ENCODE measurements at places on chromosomes 12 and 14. TPM values are rescaled to one million over a fixed set of nuclear protein-coding genes. Genes with fewer than 3 reads are reported as not detected.

DACT1 gene
- 1.3 TPM for total RNA-seq

DAO gene
- total RNA-seq = 3.8 TPM

GRCh38 chr14:85572845-85573244 lies 42.9 kb downstream of the FLRT2 start:
- DNase-seq = no peak

GRCh38 chr14:95659990-95660385 lies 26.2 kb upstream of the TCL1B start:
- DNase-seq = no peak

KRT85 gene
- total RNA-seq = not detected

DNA sequence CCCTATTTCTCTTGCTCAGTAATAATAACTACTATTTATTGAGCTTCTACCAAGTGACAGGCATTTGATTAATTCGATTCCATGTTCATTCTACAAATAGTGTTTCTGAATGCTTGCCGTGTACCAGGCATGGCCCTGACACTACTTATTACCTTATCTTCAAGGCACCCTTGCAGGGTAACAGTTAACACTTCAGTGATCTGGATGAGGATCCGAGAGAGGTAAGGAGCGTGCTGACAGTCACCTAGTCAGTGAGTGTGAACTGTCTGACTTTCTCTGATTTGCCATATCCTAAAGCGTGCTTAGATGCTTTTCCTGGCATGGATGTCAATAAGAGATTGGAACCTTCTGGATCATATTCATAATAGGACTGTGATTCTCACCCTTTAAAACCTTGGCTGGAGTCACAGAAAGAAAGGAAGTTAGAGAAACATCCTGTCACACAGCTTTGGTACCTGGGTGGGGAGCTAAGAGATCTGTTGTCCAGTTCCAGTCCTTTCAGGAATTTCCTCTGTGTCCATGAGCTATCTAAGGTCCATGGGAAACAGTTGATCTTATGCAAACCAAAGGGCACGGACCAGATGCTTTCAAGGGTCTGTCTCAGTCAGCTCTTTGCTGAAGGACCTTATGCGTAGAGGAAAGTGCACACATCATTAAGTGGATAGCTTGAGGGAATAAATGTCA lies 54.8 kb downstream of the PPFIBP1 start:
- no peak for DNase-seq

- DNase-seq = no peak
Measured at GRCh38 chr14:77061630-77062257, 33.2 kb upstream of the IRF2BPL start.

DNA sequence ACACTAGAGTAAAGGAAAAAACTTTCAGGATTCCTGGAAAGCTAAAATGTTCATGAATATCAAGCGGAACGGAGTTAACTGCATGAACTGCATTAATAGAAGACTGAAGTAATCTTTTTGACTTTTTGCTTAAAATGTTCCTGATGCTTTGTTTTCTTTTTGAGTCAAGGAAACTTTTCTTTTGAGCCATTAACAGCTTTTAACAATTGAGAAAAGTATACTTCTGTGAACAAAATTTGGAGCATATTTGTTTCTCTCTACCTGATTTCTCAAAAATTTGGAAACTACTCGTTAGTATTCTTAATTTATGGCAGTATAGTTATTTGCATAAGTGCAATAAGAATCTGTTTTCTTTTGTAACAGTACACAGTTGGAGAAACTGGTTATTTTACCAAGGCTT lies 78.5 kb downstream of the CALM1 start:
- no peak for DNase-seq

HSPB8 gene
- total RNA-seq = 3.5 TPM

- DNase-seq = peak; percentile 70
Measured at GRCh38 chr14:24329736-24330135, 5.1 kb downstream of the ADCY4 start.

DNA sequence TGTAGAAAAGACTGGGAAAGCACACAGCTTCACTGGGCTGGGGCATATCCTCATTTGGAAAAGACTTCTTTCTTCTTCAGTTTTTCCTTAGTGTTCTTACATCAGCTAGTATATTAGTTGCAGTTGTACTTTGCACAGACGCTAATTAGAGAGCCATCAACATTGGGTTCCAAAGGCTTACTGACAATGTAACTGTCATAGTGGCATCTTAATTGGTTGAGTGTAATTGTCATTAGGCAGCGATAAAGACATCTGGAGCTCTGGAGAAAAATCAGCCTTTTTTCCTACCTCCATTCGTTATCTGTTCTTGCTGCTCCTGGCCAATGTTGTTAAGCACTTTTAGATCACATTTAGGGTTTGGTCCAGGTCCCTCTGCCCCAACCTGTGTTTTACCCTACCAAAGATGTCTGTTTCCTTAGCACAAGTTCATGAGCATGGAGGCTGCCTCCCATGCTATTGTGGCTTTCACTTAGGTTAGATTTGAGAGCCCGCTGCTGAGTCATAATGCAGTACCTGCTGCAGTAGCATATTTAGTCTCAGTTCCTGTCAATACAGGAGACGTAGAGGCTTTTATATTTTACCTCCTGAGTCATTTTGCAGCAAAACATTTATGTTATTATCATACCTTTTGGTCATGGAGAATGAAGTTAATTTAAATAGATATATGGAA lies 49.2 kb downstream of the FBXW8 start:
- no peak for DNase-seq

TRPV4 gene
- total RNA-seq = 0.36 TPM

- no peak for DNase-seq
Measured at GRCh38 chr14:59585891-59586554, 9.4 kb upstream of the CCDC175 start.

GRCh38 chr12:88865537-88865936 lies 285.3 kb upstream of the KITLG start:
- no peak for DNase-seq

DNA sequence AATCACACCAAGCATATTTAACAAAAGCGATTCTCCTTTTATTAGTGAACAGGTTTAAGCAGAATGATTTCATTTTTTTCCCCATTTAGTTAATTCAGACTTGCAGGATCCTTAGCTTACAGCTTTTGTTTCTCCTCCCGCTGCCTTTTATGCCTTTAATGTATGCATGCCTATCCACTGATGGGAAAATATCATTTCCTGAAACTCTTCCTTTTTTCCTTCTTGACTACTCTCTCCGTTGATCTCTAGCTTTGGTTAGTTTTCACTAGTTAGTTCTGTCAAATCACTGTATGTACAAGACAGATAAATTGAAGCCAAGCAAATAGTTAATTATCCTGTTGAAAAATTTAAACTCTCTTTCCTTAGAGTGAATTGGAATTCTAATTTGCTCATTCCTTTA lies 26.3 kb downstream of the NKX2-1 start:
- DNase-seq = no peak

DNA sequence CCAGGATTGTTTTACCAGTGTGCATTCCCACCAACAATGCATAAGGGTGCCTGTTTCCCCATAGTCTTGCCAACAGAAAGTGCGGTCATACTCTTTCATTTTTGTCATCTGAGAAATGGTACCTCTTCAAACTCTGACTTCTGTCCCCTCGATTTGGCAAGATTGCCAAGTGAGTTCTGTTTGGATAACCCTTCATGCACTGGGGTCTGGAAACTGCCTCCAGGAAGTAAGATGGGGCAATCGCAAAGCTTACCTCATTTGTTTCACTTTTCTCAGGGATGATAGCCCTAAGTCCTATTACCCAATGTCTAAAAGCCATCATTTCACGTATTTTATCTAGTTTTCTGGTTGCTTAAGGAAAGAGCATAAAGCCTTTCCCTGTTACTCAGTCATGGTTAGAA lies 28.6 kb upstream of the NR1H4 start:
- no peak for DNase-seq

- no peak for DNase-seq
Measured at GRCh38 chr12:46230306-46230705, 38.5 kb downstream of the SLC38A1 start.

DNA sequence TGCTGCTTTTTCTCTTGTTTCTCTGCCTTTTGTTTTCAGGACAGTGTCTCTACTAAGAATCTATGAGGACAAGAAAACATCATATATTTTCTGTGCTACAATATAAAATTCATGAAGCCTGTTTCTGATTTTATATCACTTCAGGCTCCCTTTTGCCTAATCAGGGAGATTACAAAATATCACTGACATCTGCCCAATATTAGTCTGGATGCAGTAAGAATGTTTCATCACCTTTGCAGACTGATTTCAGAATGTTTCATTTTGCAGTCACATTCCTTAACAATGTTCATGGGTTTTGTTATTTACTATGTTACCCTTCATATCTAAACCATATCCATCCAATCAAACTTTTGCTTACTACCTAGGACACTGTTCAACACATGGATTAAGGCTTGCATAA lies 491 bp upstream of the CLEC6A start:
- no peak for DNase-seq

DNA sequence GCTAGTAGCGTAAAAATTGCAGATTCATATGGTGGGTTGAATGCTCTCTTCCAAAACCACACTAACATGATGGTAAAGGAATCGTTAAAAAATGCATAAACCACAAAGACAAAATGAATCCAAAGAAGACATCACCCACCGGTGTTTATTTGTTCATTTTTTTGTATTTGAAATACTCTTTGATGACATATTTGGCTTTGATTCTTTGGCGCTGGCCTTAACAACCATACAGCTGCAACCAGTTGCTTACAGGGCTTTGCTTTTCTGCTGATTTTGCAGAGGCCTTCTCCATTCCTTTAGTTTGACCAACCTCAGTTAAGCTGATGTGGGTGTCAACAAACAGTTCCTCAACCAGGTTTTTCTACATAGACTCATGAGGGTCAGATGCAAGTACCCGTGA lies 103.5 kb downstream of the CACNA1C start:
- no peak for DNase-seq

GRCh38 chr12:92070864-92071445 lies 74.7 kb downstream of the BTG1 start:
- peak; percentile 23 for DNase-seq

DNA sequence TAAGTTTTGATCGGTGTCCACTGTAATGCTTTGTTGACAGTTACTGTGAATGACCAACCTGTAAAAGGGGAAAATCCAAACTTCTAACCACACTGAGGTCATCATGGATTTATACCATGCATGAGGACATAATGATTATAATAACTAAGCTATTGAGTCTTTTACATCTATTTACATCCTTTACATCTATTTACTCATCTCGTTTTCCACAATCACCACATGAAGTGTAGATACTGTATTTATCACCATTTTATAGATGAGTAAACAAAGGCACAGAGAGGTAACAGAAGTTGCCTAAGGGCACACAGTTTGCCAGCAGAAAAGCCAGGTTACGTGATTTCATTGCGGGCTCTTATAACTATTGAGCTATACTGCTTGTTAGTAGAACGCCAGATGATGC lies 27.9 kb upstream of the EID3 start:
- DNase-seq = no peak

DNA sequence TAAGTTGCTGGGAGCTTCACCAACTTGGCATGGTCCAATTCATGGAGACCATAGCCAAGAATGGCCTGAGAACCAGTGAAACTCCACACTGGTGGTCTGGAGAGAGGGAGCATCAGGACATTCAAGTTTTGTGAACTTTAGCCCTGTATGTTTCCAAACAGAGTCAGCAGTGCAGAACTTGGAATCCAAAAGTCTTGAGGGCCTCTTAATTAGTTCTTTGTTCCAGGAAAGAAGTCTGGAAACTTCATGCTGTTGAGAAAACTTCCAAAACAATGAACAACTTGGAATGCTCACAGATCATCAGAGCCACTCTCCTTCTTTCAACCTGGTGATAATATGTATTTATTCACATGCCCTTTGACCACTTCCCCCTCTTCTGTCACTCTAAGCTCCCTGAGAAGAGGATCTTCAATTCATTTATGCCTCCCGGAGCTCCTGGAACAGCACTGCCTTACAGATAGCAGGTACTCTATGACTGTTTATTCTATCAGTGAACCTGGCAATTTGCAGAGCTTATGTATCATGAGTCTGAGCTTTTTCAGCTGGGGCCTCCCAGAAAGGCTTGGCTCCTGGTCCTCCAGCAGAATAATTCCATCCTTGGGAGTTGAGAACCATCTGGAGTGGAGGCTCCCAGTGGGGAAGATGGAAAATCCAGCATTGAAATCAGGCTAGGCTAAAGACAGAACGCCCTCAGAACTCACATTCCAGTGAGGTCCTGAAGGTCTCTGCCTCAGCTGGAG lies 191.4 kb downstream of the KTN1 start:
- no peak for DNase-seq

TMEM63C gene
- 22.4 TPM for total RNA-seq

DNA sequence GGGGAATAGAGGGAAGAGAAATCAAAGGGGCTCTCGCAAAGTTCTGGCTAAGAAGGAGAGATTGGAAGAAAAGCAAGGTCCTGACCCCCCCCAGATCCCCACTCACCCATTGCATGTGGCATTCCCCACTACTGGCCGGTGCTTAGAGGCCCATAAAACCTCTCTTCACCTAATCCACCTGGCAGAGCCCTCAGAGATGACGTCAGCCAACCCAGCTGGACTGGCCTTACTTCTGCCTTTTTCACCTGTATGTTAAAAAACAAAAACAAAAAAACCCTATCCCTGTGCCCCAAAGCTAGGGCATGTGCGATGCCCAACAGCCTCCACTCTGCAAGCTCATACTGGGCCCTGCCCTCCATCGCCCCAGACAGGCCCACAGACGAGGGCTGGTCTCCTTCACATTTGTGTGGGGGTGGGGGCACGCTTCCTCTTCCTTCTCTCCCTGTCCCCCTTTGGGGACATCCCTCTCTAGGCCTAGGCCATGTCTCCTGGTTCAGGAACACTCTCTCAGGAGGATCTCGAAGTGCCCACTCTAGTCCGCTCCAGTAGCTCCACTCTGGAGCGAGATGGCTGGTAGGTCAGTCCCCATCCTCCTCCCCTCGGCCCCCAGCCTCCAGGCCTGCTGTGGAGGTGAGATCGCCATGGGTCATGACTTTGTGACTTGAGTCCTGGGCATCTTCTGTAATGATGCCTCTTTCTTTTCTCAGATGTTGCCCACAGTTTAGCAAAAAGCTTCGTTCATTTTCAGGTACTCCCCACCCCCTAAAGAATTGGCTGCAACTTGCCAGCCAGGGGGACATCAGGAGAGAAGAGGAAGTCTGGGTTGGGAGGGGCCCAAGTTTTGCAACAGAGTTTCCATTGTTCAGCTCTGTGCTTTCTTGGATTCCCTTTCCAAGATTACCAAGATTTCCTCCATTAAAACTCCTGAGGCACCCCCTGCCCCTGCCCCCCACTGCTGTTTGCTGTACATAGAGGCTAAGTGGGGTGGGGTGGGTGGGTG lies 37.0 kb downstream of the FIGNL2 start:
- DNase-seq = no peak

ADAM21 gene
- not detected for total RNA-seq

GRCh38 chr12:106973545-106973944 lies 13.4 kb downstream of the MTERF2 start:
- no peak for DNase-seq

TEDC1 gene
- total RNA-seq = 15.7 TPM

DNA sequence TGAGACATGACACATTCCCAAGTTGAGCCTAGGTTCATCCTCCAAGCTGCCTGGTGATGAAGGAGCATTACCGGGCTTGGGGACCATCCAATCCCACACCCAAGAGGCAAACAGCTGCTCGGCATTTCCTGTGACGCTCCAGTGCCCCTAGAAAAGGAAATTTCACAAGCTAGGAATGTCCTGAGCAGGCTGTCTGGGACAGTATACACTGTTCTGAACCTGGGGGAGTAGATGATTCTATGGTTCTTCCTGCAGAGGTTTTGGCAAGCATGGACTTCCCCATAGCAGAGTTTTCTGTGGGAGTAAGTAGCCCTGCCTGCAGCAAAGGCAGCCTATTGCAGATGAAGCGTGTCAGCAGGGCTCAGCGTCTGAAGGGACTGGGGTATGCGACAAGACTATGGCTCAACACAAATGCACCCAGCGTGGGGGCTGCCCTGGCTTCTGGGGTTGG lies 47.4 kb upstream of the SRSF5 start:
- no peak for DNase-seq

GRCh38 chr14:68374682-68375081 lies 418.2 kb downstream of the ZFP36L1 start:
- no peak for DNase-seq

All from left colon (tissue), 2 donors.